ENCODE measurements at places on chromosomes 5 and 9.

DNA sequence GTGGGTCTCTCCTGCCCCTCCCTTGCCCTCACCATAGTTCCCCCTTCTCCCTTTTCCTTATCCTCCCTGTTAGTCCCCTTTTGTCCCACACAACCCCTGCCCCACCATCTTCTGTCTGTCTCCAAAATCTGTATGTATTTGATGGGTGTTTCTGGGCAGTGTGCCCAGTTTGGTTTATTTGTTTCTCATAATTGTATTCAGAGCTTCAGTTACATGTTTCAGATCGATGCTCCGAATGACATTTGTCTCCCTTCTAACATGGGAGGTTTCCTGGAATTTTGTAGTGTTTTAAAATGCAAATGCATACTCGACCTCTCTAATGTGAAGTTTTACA lies 22.2 kb downstream of the FBXL7 start:
- DNase-seq = no peak

GRCh38 chr5:133108481-133108921 lies 56.7 kb downstream of the HSPA4 start:
- DNase-seq = no peak

DNA sequence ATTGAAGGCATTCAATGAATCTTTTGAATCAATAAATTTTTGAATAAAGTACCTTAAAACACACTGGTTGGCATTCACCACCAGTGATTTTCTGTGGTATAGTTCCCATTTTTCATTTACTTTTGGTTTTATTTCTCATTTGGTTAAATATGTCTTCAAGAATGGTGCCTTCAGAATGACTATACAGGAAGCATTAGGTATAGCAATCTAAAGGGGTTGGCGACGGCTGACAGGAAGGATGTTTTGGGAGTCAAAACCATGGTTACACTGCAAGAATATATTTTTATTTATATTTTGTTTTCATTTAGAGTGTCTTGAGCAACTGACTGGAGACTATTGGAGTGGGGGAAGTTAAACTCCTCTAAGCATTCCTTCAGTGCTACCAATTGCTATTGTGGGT lies 235.7 kb downstream of the HTR1A start:
- DNase-seq = no peak

- DNase-seq = no peak
Measured at GRCh38 chr5:151086192-151086869, 5.5 kb upstream of the TNIP1 start.

GRCh38 chr9:15294604-15295003 lies 12.4 kb downstream of the TTC39B start:
- DNase-seq = no peak

DNA sequence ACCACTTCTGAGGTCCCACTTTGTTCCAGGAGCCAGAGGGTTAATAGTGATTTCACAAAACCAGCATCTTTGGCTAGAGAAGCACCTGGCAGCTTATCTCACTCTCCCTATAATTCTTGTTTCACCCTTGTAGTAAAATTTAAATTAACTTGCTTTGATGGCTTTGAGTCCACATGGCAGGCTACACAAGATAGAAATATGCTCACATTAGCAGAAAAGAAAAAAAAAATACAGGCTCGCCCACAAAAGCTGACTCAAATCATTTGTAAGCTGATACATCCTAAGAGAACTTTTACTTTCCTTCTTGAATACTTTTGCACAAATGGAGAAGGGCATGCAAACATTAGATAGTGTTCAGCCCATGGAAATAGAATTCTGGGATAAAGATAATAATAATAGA lies 36.2 kb downstream of the TNFSF15 start:
- no peak for DNase-seq

DNA sequence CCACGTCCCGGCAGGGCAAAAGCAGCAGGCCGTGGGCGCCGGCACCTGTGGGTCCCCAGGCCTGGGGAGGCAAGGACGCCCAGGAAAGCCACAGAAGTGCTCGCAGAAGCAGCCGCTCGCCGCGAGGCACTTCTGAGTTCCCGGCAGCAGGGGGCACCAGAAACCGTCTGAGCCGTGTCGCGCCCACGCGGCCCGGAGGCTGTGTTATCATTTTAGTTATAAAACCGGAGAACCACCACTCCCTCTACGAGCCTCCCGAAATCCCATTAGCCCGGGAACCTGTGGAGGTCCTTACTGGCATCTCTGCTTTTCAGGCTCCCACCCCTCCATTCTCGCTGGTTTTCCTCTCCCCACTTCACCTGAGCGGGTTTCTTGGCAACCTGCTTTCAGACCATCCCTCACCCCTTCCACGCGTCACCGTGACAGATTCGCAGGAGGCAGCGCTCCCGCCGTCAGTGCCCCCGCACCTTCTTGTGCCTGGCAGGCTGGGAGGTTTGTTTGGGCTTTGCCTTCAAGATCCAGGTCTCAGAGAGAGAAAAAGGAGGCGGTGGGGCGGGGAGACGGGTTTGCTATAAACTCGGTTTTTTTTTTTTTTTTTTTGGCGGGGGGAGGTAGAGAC lies 2.3 kb downstream of the GDNF start:
- no peak for DNase-seq

GRCh38 chr9:18009902-18010301 lies 431.0 kb downstream of the SH3GL2 start:
- no peak for DNase-seq

DNA sequence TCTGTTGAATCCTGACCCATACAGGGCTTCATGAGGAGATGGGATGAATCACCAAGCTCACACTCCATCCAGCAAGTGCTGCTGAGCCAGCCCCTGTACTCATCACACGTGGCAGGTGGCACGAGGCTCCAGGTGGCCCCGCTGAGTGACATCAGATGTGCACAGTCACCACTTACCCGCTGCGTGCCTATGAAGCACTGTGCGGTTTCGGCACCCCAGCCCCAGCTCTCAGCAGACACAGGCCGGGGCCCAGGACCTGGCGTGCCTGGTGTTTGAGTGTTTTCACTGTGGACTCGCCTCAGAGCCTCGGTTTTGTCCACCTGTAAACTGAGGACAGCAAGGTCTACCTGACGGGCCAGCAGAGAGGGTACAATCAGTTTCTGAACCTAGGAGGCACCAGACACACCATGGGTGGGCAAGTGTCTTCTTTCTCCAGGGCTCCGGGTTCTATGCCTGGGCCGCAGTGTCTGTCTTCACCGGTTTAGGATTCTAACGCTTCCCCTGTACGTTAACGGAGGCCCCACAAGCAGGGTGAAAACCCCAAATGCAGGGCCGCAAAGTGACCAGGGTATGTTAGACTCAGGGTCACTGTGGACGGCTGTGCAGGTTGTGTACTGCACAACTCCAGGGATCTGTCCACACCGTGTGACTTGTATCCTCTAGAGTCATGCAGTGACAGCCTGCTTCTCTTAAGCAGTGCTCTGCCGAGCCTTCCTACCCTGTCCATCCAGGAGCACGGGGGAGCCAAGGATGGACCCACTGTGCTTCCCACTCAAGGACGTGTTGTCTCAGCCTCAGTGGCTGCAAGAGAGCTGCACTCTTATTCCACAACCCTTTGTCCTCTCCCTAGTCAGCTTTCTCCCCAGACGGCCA lies 44.3 kb upstream of the COL5A1 start:
- no peak for DNase-seq

- DNase-seq = no peak
Measured at GRCh38 chr5:82151204-82151603, 127.0 kb downstream of the RPS23 start.

- DNase-seq = no peak
Measured at GRCh38 chr5:50697739-50698138, 31.3 kb downstream of the PARP8 start.

- no peak for DNase-seq
Measured at GRCh38 chr5:171623551-171624097, 162.0 kb upstream of the SMIM23 start.

All from activated T-helper 1 cell treated with anti-CD3 and anti-CD28 coated beads, Interleukin-2, amount 50 U/mL, for 16 hours (primary cell).